ENCODE measurements at places on chromosomes 7 and 10.

GRCh38 chr10:123642697-123643096 lies 23.5 kb upstream of the GPR26 start:
- no peaks in the 10 kb centered on the region for H3K27me3 ChIP-seq
- no peak overlapping the region for H3K27ac ChIP-seq
- no peak overlapping the region for H3K4me3 ChIP-seq
- H3K4me1 ChIP-seq: no peaks in the 10 kb centered on the region

DNA sequence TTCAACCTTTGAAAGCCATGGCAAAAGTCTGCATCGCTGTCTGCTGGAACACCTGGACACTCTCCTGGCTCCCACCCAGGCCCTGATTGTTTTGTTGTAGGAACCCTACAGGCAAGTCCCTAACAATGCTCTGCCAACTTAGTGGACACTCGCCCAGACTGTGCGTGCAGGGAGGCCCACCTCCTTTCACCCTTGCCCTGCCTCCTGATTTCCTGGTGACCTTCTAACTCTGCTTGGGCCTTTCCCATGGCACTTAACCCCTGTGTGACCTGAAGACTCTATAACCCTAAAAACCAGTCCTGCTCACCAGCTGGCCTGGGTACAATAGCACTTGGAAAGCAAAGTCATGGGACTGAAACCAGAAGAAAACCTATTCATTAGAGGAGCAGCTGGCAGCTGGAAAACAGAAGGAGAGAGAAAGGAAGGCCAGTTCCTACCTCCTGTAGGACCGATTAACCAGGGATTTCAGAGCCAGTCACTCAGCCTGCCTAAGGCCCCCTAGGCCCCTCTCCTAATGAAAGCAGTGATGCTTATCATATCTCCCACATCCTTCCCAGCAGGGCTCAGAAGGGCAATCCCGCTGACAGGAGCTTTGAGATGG lies 82.7 kb upstream of the KMT2E start:
- no peaks in the 10 kb centered on the region for H3K27me3 ChIP-seq
- no peaks in the 10 kb centered on the region for H3K36me3 ChIP-seq
- DNase-seq: no peak
- H3K27ac ChIP-seq: peak overlapping the region; percentile 37
- H3K4me3 ChIP-seq: no peak overlapping the region

GRCh38 chr10:10294881-10295529 lies 722.7 kb upstream of the CELF2 start:
- H3K36me3 ChIP-seq: no peaks in the 10 kb centered on the region
- no peaks in the 10 kb centered on the region for H3K4me1 ChIP-seq
- no peak for DNase-seq
- H3K27me3 ChIP-seq: no peaks in the 10 kb centered on the region

DNA sequence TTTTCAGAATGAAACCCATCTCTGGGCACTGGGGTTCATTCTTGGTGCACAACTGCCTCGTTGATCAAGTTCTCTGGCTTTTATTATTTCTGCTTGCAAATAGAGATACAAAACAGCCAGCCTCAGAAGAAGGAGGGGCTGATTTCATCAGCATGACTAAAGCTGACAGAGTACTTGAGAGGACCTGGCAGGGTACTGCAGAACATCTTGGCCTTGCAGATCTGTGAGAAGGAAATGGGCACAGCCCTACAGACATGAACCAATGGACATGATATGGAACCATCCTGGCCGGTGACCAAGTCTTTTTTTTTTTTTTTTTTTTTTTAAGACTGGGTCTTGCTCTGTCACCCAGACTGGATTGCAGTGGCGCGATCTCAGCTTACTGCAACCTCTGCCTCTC lies 240.6 kb downstream of the VTI1A start:
- no peaks in the 10 kb centered on the region for H3K27me3 ChIP-seq
- H3K4me1 ChIP-seq: no peaks in the 10 kb centered on the region
- DNase-seq: no peak
- no peak overlapping the region for H3K4me3 ChIP-seq
- no peak overlapping the region for H3K27ac ChIP-seq

DNA sequence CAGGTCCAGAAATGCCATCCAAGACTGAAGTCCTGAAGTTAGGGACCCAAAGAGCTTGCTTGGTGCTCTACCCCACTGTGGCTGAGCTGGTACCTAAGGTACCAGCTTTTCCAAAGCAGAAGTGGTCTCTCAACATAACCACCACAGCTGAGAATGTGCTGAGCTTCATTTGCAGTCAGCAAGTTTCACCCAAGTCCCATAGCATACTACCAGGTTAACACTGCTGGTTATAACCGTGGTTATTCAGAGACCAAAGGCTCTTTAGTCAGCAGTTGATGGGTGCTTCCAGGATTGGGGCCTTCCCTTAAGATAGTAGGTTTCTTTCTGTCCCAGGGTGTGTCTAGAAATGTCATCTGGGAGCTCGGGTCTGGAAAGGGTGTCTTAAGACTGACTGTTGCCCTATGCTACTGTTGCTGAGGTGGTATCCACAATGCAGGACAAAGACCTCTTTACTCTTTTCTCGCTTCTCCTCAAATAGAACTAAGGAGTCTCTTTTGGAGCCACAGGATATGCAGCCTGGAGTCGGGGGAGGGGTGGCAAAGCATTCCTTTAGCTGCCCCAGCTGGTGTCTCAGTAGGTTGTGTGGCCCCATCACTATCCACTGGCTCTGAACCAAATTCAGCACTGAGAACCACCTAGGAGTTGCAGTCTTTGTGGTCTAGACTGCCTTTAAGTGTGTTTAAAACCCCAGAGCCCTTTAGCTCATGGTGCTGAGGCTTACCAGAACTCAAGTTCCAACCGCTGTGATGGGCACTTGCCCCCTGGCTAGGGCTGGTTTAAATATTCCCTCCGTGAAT lies 354.9 kb upstream of the SEMA3C start:
- no peaks in the 10 kb centered on the region for H3K27me3 ChIP-seq
- H3K4me3 ChIP-seq: no peak overlapping the region
- H3K4me1 ChIP-seq: no peaks in the 10 kb centered on the region
- no peaks in the 10 kb centered on the region for H3K36me3 ChIP-seq
- H3K27ac ChIP-seq: no peak overlapping the region

DNA sequence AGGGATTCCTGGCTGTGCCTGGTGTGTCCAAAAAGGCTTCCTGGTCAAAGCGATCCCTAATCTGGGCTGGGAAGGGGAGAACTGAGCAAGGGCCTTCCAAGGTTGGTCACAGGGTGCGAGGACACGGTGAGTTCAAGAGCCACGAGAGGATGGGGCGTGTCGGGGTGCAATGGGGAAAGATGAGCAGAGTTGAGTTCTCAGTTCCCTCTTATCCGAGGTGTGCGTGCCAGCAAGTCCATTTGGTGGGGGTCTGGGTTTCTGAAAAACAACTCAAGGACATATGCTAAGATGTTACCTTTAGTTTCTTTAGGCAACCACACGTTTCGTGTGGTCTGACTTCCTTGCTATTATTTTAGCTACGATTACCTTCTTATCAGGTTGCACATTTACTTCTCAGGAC lies 1.3 kb downstream of the ZNF775 start:
- no peaks in the 10 kb centered on the region for H3K27me3 ChIP-seq
- H3K27ac ChIP-seq: no peak overlapping the region

DNA sequence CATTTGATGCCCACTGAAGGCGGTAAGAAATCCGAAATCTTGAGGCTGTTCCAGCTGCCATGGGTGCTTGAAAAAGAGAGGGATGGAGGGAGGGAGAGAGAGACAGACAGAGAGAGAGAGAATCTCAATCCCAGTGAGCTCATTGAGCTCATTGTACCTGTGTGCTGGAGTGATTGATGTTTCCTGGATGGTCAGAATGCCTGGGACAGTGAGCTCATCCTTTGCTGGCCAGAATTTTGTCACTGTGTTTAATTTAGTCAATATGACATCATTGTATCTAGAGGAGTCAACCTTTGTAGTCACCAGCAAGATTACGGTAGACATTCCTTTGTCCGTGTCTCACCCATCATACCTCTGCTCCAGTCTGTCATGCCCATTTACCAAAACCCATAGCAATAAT lies 625.4 kb upstream of the POM121L12 start:
- H3K27me3 ChIP-seq: no peaks in the 10 kb centered on the region
- no peaks in the 10 kb centered on the region for H3K36me3 ChIP-seq
- DNase-seq: no peak

DNA sequence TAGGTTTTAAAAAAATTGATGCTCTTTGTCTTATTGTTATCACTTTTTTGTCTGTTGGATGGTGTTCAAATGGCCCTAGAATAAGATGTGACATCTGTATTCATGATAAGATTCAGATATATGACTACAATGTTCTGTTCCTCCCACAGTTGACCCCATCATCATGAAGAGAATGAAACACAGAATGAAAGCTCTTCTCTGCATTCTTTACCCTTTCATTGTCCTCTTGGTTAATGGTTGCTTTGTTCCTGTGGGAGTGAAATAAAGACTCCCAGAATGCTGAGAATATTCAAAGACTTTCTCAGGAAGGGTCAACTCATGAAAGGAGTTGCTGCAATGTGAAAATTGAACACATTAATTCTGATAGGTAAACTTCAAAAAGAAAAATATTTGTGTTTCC lies 1015.8 kb downstream of the SORCS3 start:
- no peak for DNase-seq
- H3K4me1 ChIP-seq: no peaks in the 10 kb centered on the region
- no peak overlapping the region for H3K27ac ChIP-seq
- no peaks in the 10 kb centered on the region for H3K27me3 ChIP-seq
- H3K36me3 ChIP-seq: no peaks in the 10 kb centered on the region

DNA sequence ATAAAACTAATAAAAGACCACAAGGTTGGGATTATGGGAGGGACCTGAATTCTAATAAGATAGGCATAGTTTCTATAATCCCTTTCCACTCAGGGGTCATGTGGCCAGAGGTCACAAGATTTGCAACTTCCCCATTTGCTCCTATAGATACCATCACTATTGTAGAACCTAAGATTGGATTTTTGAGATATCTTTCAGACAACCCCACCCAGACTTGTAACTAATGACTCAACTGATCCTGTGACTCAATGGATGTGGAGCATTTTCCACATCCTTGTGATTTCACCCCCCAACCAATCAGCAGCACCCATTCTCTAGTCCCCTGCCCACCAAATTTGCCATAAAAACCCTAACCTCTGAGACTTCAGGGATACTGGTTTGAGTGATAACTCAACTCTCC lies 51.9 kb upstream of the PIK3AP1 start:
- no peak overlapping the region for H3K4me3 ChIP-seq
- H3K27ac ChIP-seq: no peak overlapping the region
- H3K36me3 ChIP-seq: no peaks in the 10 kb centered on the region
- DNase-seq: no peak
- no peaks in the 10 kb centered on the region for H3K4me1 ChIP-seq
- H3K27me3 ChIP-seq: no peaks in the 10 kb centered on the region

- H3K4me1 ChIP-seq: peaks cover 18% of the 10 kb centered on the region
- no peak for DNase-seq
- no peak overlapping the region for H3K4me3 ChIP-seq
Measured at GRCh38 chr10:96612055-96612830, 25.4 kb upstream of the TM9SF3 start.

GRCh38 chr10:37789590-37789989 lies 67.8 kb downstream of the ZNF248 start:
- H3K4me1 ChIP-seq: no peaks in the 10 kb centered on the region
- no peak for DNase-seq

DNA sequence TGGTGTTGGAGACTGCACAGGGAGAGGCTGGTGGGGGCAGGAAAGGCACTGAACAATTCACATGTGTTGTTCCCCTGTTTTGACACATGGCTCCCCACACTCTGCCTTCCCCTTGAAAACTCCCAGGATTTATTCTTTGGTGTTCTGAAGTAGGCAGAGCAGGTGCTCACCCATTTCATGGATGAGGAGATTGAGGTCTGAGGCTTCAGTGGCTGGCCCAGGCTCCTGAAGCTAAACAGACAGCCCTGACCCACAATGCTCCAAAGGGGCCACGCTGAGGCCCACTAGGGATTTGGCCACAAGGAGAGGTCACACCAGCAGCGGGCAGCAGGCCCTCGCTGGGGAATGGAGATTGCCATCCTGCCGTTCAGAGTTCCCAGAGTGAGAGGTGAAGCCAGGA lies 157.6 kb downstream of the SH3PXD2A start:
- no peak for DNase-seq
- H3K27me3 ChIP-seq: peaks cover 10% of the 10 kb centered on the region
- H3K4me1 ChIP-seq: peaks cover 27% of the 10 kb centered on the region
- H3K27ac ChIP-seq: no peak overlapping the region

DNA sequence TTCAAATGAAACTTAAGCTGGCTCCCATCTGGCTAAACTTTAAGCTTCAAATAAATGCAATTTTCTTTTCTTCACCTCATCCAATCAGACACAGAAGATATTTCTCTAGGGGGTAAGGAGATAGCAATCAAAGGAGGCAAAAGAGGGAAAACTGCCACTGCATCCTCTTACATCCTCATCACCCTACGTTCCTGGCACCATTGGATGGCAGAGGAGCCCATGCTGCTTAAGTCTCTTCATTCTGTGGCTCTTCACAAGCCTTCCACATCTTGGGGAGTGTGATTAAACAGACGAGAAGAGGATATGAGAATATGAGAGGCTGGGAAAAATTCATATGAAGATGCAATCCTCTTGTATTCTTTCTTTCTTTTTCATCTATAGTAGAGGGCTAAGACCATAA lies 345.7 kb upstream of the AOAH start:
- H3K27me3 ChIP-seq: no peaks in the 10 kb centered on the region
- DNase-seq: no peak

- H3K4me1 ChIP-seq: no peaks in the 10 kb centered on the region
- H3K27ac ChIP-seq: no peak overlapping the region
- DNase-seq: no peak
- H3K27me3 ChIP-seq: no peaks in the 10 kb centered on the region
- H3K36me3 ChIP-seq: no peaks in the 10 kb centered on the region
Measured at GRCh38 chr7:31098642-31099360, 46.7 kb downstream of the ADCYAP1R1 start.

DNA sequence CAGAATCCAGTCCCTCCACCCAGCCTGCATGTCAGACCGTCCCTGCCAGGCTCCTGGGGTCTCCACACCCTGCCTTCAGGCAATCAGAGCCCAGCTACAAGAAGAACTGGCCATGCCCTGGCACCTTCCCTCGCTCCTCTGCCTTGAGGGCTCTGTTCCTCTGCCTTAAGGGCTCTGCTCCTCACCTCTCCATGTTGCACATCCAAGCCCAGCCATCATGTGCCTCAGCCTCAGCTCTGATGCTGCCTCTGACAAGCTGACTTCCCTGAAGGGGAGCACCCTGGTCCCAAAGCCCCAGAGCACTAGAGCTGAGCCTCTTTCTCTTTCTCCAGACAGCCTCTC lies 50.3 kb upstream of the ANTXRL start:
- no peak overlapping the region for H3K27ac ChIP-seq
- peaks cover 10% of the 10 kb centered on the region for H3K4me1 ChIP-seq
- H3K36me3 ChIP-seq: no peaks in the 10 kb centered on the region
- no peak overlapping the region for H3K4me3 ChIP-seq
- no peak for DNase-seq
- no peaks in the 10 kb centered on the region for H3K27me3 ChIP-seq

DNA sequence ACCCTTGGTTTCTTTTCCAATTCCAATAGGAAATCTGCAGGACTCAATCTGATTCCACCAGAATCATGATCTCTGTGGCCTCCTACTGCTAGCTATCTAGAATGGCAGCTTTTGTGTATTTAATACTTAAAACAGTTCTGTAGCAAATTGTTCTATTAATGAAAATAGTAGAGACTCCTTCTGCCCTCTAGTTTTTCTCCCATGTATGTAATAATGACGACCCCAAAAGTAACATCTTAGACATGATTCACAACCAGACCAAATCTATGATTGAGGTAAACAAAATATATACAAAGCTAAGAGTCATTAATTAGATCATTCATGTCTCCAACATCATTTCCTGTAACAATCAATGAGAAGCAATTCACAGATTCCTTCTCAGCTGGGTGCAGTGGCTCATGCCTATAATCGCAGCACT lies 259.1 kb upstream of the MKLN1 start:
- H3K27ac ChIP-seq: no peak overlapping the region
- no peak for DNase-seq
- no peaks in the 10 kb centered on the region for H3K27me3 ChIP-seq
- no peak overlapping the region for H3K4me3 ChIP-seq

- no peaks in the 10 kb centered on the region for H3K27me3 ChIP-seq
- no peak overlapping the region for H3K27ac ChIP-seq
- H3K36me3 ChIP-seq: peaks cover 6% of the 10 kb centered on the region
- no peak overlapping the region for H3K4me3 ChIP-seq
Measured at GRCh38 chr10:119680650-119681081, 29.5 kb downstream of the BAG3 start.
